ENCODE measurements at places on chromosomes 3 and 15. TPM values are rescaled to one million over a fixed set of nuclear protein-coding genes. Genes with fewer than 3 reads are reported as not detected.

DNA sequence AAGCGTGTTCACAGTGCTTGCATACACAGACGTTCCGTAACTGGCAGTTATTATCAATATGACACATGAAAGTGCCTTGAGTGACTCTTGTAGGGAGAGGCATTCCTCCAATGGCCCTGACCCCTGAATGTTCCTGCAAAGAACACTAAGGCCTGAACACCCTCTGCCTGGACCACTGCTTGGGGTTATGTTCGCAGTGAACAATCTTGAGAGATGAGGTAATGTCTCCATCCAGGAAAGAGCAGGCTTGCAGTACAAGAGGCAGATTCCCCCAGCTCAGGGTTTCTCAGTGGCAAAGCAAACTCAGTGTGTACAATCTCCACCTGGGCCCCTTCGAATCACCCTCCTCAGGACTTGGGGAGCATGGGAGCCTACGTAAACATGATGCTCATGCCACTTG lies 324.6 kb downstream of the MAGI1 start:
- H3K36me3 ChIP-seq, result no peaks in the 10 kb centered on the region
- no peak overlapping the region for H3K27ac ChIP-seq

DNA sequence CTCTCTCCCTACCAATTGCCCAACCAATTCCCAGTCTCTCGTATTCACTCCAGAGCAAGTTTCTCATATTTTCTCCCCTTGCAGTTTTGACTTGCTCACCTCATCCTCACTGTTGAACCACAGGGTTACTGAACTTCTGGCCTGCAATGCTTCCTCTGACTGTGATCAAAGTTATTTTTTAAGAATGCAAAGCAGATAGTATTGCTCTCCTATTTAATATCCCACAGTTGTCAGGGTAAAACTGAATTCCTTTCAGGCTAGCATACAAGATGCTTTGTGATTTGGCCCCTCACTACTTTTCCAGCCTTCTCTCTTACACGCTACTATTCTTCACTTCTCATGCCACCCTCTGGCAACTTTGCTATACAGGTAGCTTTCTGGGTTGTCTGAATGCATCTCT lies 80.9 kb downstream of the LRRFIP2 start:
- H3K4me1 ChIP-seq, result no peaks in the 10 kb centered on the region
- H3K36me3 ChIP-seq, result peaks cover 44% of the 10 kb centered on the region
- no peak for DNase-seq
- no peaks in the 10 kb centered on the region for H3K27me3 ChIP-seq
- H3K4me3 ChIP-seq, result no peak overlapping the region

ATP8B4 gene
- total RNA-seq, result 0.54 TPM

GRCh38 chr15:38504680-38505467 lies 50.9 kb downstream of the FAM98B start:
- H3K36me3 ChIP-seq, result peaks cover 85% of the 10 kb centered on the region
- H3K27me3 ChIP-seq, result no peaks in the 10 kb centered on the region
- H3K27ac ChIP-seq, result no peak overlapping the region
- no peak overlapping the region for H3K4me3 ChIP-seq
- DNase-seq, result no peak
- H3K4me1 ChIP-seq, result no peaks in the 10 kb centered on the region

ZNF620 gene
- total RNA-seq, result 4.0 TPM

GRCh38 chr3:11724615-11725339 lies 81.1 kb upstream of the VGLL4 start:
- no peak for DNase-seq
- H3K27ac ChIP-seq, result peak overlapping the region; percentile 54
- H3K4me1 ChIP-seq, result peaks cover 14% of the 10 kb centered on the region
- peak overlapping the region; percentile 82 for H3K4me3 ChIP-seq

NOX5 gene
- 0.09 TPM for total RNA-seq

All from activated B cell treated with CpG ODN at 0.5 μM for 24 hours (primary cell).